ENCODE measurements at places on chromosomes 3 and 15.

- DNase-seq = no peak
Observed at GRCh38 chr15:70892912-70893560, 410 bp downstream of the LRRC49 start.

GRCh38 chr3:148839805-148840204 lies 12.2 kb downstream of the CPB1 start:
- no peak for DNase-seq

DNA sequence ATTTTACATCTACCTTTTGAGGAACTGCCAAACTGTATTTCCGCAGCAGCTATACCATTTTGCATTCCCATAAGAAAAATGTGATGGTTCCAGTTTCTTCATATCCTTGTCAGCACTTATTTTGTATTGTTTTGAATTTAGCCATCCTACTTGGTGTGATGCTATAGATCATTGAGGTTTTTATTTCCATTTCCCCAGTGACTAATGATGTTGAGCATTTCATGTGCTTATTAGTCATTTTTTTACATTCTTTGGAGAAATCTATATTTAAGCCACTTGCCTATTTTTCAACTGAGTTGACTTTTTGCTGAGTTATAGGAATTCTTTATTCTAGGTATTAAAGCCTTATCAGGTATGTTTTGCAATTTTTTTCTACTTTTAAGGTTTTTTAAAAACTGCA lies 347.6 kb upstream of the RARB start:
- no peak for DNase-seq

DNA sequence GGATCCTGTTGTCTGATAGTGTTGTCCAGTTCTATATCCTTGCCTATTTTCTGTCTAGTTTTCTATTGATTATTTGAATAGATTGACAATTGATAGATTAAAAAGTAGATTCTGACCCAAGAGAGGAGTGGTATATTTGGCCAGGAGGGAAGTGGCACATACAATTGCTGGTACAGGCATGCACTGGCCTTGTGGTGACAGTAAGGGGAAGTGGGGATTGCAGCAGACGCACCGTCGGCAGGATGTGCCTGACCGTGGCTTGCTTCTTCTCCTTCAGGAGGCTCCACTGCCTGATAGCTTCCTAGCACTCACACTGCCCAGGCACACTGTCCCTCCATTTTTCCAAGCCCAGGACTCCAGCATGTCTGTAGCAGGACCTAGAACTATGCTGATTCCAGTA lies 10.5 kb downstream of the GABRG3 start:
- no peak for DNase-seq

- DNase-seq = no peak
Observed at GRCh38 chr3:11062704-11063103, 70.2 kb downstream of the SLC6A1 start.

GRCh38 chr3:8455526-8456411 lies 45.9 kb upstream of the LMCD1 start:
- DNase-seq = no peak

- DNase-seq = no peak
Observed at GRCh38 chr3:65745306-65745705, 293.4 kb downstream of the MAGI1 start.

- no peak for DNase-seq
Observed at GRCh38 chr15:80478075-80478474, 73.9 kb downstream of the ARNT2 start.

- no peak for DNase-seq
Observed at GRCh38 chr3:52437326-52438103, 7.4 kb downstream of the SEMA3G start.

GRCh38 chr3:172581757-172582166 lies 58.5 kb upstream of the TNFSF10 start:
- no peak for DNase-seq
